RCC 7860 (cell line): ENCODE measurements at places on chromosomes 4 and X.
A peak's percentile ranks its signal among the peaks of the same experiment; 100 is the strongest.

DNA sequence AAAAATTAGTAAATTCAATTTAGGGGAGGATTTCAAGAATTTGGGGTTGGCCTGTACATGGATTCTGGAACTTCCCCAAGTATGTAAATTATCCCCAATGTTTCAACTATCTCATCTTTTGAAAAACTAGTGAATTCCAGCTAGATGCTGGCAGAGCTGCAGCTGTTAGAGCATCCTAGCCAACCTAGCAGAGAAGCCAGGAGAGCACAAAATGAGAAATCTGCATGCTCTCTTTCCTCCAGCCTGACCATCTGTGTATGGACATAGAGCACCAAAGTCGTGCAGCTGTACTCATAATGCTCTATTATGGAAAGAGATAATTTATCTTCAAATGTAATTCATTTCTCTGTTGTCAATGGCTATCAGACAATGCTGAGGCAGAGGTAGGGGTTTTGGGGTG lies 1217.7 kb downstream of the PCDH19 start:
- DNase-seq = no peak

DNA sequence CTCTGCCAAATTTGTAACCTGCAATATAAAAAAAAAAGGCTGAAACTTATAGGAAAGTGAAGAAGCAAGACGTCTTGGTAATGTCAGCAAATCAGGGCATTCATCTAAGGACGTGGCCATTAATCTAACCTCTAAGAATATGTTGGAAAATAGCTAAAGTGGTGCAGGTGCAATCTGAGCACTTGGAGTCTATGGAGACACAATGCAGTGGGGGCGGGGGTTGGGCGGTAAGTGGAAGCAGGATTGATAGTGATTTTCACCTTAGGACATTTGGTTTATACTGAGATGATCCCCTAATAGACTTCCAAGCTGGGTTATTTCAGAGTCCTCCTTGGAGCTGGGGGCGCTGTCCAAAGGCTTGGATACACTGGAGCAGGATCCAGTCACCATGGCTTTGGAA lies 283.4 kb downstream of the EPHA5 start:
- no peak for DNase-seq

GRCh38 chr4:155943605-155944291 lies 9.9 kb downstream of the CTSO start:
- no peak for DNase-seq

- peak; percentile 72 for DNase-seq
Measured at GRCh38 chr4:8428288-8429097, 12.0 kb downstream of the ACOX3 start.

DNA sequence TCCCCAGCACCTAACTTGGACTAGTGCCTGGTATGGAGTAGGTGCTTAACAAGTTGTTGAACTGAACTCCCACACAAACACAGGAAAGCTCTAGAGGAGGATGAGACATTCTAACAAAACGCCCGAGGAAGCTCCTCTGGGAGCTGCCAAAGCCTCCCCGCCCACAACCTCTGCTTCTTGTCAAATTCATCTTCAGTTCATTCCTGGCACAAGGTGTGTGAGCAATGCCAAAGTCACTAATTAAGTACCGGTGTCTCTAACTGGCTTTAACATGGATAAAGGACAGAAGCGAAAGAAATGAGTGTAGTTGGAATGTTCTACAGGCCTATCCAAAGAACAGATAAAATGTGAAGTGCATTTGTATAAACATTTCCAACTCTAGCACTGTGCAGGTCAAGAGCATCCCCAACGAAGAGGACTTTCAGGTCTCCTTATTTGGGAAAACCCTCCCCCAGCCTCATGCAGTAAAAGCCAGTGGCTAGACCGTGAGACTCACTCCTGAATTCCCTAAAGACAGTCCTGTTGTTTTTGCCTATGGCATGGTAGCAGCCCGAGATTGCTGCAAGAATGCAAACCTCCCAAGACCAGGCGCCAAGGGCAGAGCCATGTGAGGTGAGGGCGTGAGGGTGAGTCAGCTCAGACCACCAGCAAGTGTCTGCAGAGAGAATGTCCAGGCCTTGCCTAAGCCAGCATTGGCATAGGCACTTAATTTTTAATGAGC lies 72.2 kb upstream of the KLF3 start:
- no peak for DNase-seq

DNA sequence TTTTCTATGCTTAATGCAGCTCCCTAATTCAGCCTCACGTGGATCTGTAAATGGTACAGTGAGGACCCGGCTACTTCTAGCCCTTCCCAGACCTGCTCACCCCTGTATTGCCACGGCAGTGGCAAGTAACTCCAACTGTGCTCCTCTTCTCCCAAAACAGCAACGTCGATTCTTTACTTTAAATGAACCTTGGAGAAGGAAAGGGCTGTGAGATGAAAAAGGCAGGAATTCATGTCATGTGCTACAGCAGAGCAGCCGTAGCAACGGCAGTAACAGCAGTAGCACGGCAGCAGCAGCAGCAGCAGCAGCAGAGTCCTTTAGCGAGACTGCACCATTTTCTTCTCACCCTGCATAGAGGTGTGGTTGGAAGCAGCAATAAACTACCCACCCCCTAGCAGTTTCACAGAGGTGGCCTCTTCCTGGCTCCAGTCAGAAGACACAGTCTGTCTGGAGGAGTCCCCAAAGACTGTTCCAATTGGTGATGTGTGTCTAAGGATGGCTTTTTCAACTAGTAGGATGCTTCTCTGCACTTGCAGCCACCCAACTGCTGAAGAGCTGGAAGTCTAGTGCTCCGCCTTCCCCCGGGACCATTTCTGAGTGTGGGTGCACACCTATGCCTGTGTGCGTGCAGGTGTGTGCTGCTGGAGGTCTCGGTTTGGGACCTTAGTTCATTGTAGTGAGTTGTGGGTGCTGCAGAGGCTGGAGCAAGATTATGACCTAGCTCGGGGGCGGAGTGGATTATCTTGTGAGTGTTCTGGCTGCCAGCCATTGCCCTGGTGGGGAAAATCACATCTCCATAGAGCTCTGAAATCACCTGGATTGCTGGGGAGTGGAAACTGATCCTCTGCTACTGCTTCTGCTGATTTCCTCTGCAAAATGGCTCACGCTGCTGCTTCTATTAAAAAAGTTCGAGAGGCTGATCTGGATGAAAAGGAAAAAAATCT lies 67.2 kb downstream of the ANK2 start:
- no peak for DNase-seq

DNA sequence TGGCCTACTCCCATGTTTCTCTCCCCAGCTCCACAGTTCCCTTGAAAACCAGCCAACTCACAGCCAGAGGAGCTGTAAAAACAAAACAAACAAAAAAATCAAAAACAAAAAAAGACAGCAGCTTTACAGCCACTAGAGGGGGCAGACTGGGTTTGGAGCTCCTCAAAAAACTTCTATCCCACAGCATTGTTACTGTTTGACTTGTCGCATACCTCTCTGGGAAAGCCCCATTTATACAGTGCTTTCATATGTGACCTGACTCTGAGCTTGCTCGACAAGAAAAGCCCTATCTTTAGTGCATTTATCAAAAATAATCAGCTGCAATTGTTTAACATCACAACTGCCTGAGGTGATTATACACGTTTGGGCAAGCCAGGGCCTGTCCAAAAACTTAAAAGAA lies 21.6 kb downstream of the TSPAN6 start:
- peak; percentile 29 for DNase-seq

- DNase-seq = no peak
Measured at GRCh38 chr4:124227981-124228380, 484.6 kb downstream of the ANKRD50 start.

DNA sequence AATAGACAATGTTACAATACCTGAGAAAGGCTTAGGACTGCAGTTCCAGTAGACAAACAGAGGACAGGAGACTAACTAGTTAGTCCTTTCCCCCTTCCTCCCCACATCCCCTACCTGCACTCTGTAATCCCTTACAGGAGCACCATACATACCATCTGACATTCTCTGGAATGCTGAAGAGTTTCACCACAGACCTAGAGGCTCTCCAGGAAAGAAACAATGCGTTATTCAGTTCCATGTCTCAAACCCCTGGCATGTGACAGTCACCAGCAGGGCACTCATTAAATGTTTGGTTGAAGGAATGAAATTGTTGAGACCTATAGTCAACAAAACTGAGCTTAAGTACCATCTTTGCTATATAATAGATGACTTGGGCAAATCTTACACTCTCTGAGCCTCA lies 100.2 kb upstream of the USP38 start:
- DNase-seq = no peak

DNA sequence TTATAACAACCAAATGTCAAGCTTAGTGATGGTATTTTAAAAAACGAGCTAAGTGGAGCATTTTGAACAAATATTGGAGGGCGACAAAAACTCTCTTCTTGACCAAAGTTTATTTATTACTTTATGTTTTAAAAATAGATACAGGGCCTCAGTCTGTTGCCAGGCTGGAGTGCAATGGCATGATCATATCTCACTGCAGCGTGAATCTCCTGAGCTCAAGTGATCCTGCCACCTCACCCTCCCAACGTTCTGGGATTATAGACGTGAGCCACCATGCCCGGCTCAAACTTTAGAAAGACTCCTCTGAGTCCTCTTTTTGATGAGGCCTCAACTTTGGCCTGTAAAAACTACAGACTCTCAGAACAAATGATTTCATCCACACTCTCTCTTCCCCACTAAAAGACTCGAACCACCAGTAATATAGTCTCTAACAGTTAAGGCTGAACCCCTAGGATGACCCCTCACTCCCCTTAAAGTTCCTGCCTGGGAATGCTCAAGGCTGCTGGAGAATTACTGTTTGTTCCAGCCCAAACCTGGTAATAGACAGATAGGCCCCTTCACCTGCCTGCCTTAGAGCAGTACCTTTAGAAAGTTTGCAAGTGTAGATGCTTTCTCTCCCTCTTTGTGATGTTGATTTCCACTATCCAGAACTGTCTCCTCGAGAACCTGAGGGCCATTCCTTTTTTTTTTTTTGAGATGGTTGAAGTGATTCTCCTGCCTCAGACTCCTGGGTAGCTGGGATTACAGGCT lies 55.3 kb upstream of the HPSE start:
- DNase-seq = no peak

DNA sequence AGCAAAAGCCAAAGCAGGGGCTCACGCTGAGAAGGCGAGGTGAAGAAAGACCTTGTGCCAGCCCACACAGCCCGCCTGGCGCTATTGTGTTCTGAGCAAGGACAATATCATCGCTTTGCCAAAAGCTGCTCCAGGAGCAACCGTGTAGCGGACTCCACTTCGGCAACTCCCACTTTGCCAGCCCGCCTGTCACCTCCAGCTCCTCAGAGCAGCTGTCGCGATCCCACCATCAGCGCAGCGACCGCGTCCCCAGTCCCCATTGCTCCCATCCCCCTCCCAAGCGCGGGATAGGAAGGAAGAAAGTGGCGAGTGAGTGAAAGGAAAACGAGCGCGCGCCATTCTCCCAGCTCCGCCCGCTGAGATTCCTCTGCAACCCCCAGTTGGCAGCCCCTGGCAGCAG lies 759 bp downstream of the ZC4H2 start:
- no peak for DNase-seq

DNA sequence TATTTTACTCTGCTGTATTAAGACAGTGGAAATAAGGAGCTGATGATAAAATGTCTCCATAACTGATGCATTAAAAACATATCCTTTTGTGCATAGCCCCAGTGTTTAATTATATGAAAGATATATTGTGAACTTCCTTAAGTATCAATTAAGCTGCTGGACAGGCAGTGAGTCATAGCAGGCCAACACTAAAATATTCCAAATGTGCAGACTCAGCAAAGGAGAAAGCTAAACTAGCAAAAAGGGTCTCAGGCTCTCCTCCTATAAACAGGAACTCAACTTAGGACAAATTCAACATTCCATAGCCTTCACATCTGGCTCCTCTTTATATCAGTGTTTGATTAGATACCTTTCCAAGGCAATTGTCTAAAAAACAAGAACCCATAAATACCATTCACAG lies 15.6 kb downstream of the TNMD start:
- DNase-seq = no peak

DNA sequence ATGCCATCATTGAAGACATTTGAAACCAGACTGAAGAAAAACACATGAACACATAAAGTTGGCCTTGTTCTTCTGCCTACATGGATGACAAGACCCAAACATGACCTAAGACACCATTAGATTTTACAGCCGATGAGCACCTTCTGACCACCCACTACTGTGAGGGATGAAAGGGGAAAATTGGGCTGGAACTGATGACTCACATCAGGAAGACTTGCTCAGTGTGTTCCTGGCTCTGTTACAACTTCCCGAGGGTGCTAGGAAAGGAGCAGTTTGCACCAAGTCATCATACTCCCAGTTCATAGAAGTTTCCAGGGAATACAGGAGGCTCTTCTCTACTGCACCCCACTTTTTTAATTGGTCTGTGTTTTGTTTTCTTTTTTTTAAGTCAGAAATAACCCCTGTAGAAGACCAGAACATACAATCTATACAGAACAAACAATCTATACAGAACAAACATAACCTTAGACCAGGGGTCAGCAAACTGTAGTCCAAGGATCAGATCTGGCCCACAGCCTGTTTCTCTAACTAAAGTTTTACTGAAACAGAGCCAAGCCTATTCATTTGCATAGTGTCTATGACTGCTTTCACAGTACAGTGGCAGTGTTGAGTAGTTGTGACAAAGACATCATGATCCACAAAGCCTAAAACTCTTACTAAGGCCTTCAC lies 25.3 kb downstream of the BTC start:
- DNase-seq = peak; percentile 29

GRCh38 chrX:140661643-140662042 lies 47.9 kb upstream of the LINC00632 start:
- no peak for DNase-seq

DNA sequence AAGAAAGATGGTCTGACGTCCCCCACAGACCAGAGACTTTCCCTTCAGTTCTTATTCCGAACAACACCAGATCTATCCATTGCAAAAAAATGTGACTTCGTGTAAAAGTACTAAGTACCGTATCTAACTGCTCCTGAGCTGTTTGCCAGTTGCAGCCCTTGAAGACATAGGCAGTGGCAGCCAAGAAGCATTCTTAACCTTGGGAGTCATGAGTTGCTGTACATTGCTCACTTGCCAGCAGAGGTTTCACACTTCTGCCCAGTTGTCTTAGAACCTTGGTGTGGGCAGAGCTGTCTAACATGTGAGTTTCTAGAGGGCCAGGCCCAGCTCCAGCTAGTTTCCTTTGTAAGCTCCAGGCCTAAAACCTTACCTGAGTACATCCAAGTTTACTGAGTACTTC lies 10.5 kb upstream of the CHRDL1 start:
- no peak for DNase-seq

- no peak for DNase-seq
Measured at GRCh38 chr4:130359542-130359941, 1263.6 kb downstream of the C4orf33 start.

- DNase-seq = no peak
Measured at GRCh38 chr4:123568936-123569335, 172.3 kb downstream of the SPRY1 start.

GRCh38 chrX:101595739-101596419 lies 21.9 kb downstream of the ARMCX6 start:
- peak; percentile 25 for DNase-seq

GRCh38 chr4:120491481-120491880 lies 424.8 kb upstream of the MAD2L1 start:
- DNase-seq = no peak

- DNase-seq = peak; percentile 22
Measured at GRCh38 chr4:84750260-84750959, 167.5 kb downstream of the CDS1 start.

- DNase-seq = peak; percentile 28
Measured at GRCh38 chr4:112083587-112084347, 61.5 kb upstream of the FAM241A start.
